AG08395 (cell line): ENCODE measurements at places on chromosomes 7 and 10.

DNA sequence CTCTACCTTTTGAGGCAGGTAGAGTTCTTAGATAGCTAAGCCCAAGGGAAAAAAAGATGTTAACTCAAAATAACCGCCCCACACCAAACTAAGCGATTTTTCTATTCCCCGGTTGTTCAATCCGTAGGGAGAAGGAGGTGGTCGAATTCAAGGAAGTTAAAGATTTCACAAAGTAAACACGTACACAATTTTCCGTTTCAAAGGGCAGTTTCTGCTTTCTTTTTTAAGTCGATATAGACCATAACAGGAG lies 842 bp downstream of the KBTBD2 start:
- no peak for DNase-seq

GRCh38 chr10:66365686-66366085 lies 560.1 kb upstream of the LRRTM3 start:
- no peak for DNase-seq

- DNase-seq = no peak
Observed at GRCh38 chr7:36794689-36795088, 70.4 kb upstream of the AOAH start.

DNA sequence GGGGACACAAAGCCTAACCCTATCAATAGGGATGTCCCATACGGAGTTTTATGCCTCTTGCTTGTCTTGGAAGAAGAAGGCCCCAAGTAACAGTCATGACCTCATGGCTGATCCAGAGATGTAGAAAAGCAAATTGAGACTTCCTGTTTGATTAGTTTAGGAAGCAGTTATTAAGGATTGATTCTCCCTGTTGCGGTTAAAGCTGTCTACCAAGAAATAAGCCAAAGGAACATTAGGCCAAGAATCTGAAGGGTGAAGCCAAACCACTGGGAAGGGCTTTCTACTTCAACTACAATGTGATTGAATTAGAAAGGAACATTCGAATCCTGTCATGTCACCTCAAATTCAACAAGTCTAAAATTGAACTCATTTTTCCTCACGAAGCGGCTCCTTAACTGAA lies 60.5 kb upstream of the AGBL3 start:
- no peak for DNase-seq

- no peak for DNase-seq
Observed at GRCh38 chr7:111115966-111116365, 25.0 kb downstream of the LRRN3 start.

DNA sequence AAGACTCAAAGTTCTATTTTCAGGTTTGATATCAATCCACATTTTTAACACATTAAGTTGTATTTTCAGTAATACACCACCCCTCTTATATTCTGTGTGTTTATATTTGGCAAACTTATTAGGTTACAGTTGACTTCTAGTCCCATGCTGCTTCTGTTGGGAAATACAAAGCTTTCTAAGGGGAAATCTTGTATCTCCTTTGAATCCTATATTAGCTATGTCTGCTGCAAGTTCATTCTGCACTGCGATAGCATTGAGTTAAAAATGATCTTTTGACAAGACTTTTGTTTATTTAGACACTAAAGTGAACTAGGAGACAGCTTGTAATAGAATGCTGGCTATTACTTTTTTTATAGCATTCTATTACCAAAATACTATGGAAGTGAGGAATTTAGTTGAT lies 625.1 kb upstream of the ANKRD30A start:
- DNase-seq = no peak

DNA sequence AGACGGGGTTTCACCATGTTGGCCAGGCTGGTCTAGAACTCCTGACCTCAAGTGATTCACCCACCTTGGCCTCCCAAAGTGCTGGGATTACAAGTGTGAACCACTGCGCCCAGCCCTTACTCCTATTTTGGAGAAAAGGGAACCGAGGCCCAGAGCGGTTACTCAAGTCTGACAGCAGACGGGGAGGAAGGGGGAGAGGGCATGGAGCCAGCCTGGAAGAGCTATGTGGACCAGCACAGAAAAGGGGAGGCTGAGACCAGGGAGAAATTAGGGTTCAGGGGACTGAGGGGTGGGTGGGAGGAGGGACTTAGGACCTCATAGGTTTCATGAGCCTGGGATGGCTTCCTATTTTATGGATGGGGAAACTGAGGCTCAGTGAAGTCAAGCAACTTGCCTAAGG lies 1.5 kb downstream of the SFRP5 start:
- no peak for DNase-seq

- no peak for DNase-seq
Observed at GRCh38 chr7:148050492-148051158, 539.9 kb upstream of the C7orf33 start.

DNA sequence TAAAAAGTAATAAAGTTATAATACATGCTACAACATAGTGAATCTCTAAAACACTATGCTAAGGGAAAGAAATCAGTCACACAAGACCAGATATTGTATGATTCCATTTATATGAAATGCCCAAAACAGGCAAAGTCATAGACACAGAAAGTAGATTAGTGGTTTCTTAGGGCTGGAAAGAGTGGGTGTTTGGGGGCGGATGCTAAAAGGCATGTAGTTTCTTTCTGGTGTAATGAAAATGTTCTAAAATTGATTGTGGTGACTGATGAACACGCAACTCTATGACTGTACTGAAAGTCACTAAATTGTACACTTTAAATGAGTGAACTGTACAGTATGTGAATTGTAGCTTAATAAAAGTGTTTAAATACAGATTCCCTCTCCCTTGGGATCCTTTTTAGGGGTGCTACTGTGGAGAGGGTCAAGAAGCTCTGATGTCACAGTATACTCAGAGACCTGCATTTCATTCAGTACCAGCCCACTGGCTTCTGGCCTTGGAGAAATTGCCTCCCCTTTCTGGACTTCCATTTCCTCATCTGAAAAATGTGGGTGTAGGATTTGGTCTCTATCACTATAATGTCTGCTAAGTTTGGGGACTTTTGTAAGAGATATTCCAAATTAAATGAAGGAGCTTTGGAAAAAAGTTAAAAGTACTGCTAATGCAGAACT lies 46.4 kb downstream of the AOAH start:
- DNase-seq = no peak

- DNase-seq = no peak
Observed at GRCh38 chr7:127911968-127912511, 119.2 kb downstream of the LRRC4 start.

GRCh38 chr7:14924398-14924797 lies 21.8 kb upstream of the DGKB start:
- peak; percentile 46 for DNase-seq

- DNase-seq = peak; percentile 91
Observed at GRCh38 chr10:62582804-62583208, 208.6 kb downstream of the ZNF365 start.

DNA sequence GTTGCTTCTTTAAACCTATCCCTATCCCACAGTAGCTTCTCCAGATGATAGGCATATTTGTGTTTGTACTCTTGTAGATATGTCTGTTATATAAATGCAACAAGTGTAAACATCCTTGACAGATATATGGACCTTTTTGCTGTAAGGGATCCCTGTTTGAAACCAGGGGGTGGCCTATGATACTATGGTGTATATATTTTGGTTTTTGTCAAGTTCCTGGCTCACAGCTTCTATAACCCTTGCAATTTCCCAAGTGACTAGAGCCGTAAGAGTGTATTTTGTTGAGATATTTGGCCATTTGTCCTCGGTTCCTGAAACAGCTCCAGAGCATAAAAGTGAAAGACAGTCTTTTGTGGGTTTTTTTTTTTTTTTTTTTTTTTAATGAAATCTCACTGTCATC lies 9.7 kb downstream of the COMTD1 start:
- no peak for DNase-seq

DNA sequence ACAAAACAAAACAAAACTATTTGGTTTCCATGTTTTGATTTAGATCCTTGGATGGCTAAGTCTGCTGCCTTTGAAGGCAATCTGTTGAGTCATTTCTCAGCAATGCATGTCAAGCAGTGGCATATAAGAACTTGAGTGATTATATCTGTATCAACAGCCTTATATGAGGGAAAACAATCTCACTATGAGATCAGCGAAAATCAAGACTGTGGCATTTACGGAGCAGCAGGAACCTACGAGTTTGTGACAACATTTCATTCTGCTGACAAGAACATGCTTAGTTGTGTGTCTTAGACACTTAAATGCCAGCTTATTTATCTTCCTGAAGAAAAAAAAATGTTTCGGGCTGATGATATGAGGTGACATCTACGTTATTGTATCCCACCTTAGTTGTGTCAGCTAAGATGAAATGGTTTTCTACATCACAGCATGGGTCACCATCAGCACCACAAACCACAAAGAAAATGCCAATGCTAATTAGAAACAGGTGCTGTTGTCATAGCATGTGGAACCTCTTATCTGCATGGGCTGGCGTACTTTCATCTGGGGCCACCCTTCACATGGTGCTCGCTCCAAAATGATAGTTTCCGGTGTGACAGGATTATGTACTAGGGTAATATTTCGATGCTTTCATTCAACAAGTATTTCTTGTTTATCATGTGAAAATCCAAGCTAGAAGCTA lies 1085.5 kb downstream of the SORCS1 start:
- peak; percentile 17 for DNase-seq

DNA sequence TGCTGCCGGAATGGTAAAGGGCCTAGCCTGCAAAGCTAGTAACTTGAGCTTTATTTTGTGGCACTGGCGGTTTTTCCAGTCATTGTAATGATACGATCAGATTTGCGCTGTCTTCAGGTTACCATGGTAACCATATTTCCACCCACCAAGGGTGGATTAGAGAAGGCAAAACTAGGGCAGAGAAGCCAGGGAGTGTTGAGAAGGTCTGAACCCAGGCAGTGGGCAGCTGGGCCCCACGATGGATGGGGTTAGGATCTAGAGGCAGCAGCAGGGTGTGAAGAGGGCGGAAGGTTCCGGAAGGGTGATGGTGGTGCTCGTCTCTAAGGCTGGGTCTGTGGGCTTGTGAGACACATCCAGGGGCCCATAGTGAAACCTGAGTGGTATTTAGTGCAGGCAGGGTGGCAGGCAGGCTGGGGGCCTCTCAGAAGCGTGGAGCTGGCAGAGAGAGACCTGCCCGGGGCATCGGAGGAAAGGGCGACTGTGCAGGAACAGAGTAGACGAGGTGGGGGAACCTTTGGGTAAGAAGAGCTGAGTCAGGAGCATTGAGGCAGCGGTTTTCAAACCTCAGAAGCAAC lies 87.9 kb upstream of the GTF2I start:
- DNase-seq = no peak

GRCh38 chr7:5463031-5463430 lies 39.4 kb upstream of the TNRC18 start:
- no peak for DNase-seq

- no peak for DNase-seq
Observed at GRCh38 chr7:40608321-40609075, 473.7 kb downstream of the SUGCT start.

GRCh38 chr10:31804352-31804810 lies 124.2 kb downstream of the ARHGAP12 start:
- peak; percentile 24 for DNase-seq

- DNase-seq = no peak
Observed at GRCh38 chr7:30162622-30163124, 27.9 kb downstream of the MTURN start.

- DNase-seq = no peak
Observed at GRCh38 chr10:19178675-19179074, 130.1 kb downstream of the MALRD1 start.

- DNase-seq = peak; percentile 36
Observed at GRCh38 chr7:132783824-132784223, 207.6 kb upstream of the PLXNA4 start.

DNA sequence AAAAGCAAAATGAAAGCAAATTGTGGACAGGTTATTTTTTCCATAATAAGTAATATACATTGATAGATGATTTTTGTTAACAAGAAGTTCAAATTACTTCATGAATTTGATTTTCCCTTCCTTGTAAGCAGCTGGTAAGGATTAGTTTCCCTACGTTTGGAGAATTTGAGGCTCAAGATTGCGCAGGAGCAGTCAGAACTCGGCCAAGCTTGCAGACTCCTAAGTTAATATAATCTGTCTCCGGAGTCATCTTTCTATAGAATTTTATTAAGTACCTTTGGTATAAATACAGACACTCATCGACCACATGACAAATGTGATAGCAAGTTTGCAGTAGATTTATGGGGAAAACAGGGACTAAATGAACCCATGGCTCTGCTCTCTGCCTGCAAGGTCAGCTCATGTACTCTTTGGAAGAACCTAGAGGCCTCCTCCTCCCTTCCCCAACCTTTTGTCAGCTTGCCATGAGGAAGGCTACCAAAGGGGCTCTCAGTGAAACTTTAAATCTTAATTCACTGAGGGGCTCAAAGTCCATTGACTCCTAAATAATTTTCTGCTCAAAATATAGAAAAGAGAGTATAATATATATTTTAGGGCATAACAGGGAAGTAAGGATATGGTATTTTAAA lies 89.2 kb upstream of the CTTNBP2 start:
- no peak for DNase-seq

DNA sequence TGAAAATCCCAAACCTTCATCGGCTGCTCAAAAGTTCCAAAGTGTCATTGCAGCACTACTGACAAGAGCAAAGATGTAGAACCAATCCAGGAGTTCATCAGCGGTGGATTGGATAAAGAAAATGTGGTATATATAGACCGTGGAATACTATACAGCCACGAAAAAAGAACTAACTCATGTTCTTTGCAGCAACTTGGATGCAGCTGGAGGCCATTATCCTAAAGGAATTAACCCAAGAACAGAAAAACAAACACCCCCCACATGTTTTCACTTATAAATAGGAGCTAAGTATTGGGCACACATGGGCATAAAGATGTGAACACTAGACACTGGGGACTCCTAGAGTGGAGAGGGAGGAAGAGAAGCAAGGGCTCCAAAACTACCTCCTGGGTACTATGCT lies 31.6 kb downstream of the PHYH start:
- DNase-seq = no peak

DNA sequence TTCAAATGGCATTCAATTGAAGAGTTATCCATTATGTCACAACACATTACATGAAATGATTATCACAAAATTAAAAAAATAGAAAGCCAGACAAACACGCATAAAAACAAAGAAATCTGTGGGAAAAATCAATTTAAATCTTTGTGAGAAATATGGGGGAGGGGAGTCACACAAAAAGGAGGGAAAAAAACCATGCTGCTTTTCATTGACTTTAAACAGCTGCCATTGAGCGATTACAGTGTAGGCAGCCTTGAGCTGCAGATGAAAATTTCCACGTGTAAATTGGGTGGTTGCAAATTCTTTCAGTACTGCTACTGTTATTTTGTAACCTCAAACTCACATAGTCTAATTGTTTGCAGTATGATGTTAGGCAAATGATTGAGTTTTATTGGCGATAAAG lies 889.9 kb upstream of the PHF14 start:
- DNase-seq = no peak

- DNase-seq = no peak
Observed at GRCh38 chr7:101300465-101301376, 20.9 kb downstream of the IFT22 start.

- DNase-seq = no peak
Observed at GRCh38 chr7:23235813-23236221, 10.8 kb upstream of the GPNMB start.

GRCh38 chr7:2814946-2815874 lies 28.9 kb downstream of the GNA12 start:
- DNase-seq = no peak

DNA sequence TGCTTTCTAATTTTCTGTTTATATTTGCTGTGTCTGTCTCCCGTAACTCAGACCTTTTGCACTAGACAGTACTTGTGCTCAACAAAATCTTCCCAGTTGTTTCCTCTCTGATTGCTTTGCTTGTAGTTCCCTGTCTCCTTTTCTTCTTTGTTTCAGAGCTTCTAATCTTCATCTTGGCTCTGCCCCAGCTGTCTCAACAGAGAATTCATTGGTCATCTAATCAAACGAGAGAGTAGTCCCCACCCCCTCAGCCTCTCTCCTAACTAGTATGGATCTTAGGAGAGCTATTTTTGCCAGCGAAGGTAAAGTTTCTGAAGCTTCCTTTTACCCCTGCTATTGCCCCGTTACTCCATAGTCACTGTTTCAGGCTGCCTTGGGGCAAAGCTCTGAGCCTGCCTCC lies 32.8 kb downstream of the SLC26A4 start:
- DNase-seq = no peak
